ENCODE measurements at places on chromosomes 5 and 9.

- no peak for DNase-seq
These were observed 38.7 kb upstream of the PTGS1 start for GRCh38 chr9:122332083-122332482.

GRCh38 chr9:132366481-132366880 is 11.7 kb upstream of the SETX start:
- no peak for DNase-seq

DNA sequence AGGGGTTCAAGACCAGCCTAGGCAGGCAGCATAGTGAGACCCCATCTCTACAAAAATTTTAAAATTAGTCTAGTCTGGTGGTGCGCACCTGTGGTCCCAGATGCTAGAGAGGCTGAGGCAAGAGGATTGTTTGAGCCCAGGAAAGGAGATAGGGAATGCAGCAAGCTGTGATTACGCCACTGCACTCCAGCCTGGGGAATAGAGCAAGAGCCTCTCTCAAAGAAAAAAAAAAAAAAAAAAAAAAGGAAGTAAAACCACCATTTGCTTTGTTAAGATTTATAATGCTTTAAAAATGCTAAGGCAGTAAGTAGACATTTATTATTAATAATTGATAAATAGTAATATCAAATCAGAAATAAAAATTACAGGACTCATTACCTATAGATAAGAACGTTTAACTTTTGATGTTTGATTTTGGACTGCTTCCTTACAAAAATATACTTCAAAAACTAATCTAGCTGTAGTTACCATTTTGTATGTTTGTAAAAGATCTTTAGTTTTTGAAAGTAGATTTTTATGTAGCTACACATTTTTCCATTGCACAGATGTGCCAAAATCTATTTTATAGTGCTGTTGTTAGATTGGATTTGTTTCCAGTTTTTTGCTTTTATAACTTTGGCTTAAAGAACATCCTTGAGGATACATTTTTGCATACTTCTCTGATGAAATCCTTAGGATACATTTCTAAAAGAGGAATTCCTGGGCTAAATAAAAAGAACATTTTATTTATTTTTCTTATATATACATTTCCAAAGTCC is 86.4 kb downstream of the INIP start:
- no peak for DNase-seq

- DNase-seq: no peak
These were observed 188.2 kb downstream of the PAX5 start for GRCh38 chr9:36845844-36846243.

- no peak for DNase-seq
These were observed 107.0 kb downstream of the MELK start for GRCh38 chr9:36679710-36680109.

- DNase-seq: no peak
These were observed 182.4 kb upstream of the OTULINL start for GRCh38 chr5:14399054-14399692.

GRCh38 chr9:133457233-133457632 is 2.5 kb upstream of the CACFD1 start:
- DNase-seq: no peak

- no peak for DNase-seq
These were observed 8.0 kb upstream of the SEMA4D start for GRCh38 chr9:89505911-89506310.

- no peak for DNase-seq
These were observed 220.6 kb downstream of the CTNND2 start for GRCh38 chr5:11683666-11684065.

DNA sequence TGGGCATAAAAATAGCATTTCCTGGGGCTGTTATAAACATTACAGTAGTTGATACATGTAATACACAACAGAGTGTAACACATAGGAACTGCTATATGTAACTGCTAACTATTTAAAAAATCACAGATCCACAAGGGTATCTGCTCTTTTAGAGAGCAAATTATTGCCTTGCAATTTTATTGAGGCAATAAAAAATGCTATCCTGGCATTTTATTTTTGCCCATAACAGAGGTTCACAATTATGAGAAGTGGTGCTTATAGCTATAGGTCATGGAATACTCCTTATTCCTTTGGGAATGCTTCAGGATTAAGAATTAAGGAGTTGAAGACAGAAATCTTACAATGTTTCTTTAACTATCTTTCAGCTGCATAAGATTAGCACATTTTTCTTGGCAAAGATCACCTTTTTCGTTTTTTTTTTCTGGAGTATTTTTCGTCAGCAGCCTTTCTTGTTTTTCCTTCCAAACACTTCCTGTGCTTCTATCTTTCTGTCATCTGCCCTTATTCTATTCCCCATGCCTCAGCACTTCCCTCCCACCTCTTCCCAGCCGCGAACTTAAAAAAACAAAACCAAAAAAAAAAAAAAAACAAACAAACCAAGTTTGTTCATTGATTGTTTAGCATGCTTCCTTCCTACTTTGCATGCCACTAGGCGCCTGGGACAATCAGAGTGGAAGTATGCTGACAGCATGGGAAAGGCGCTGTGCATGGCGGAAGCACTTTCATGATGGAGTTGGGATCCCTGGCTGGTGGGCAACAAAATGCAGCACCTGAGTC is 264.2 kb downstream of the MAST4 start:
- DNase-seq: no peak

- DNase-seq: no peak
These were observed 250.9 kb downstream of the CD180 start for GRCh38 chr5:66945389-66946349.

DNA sequence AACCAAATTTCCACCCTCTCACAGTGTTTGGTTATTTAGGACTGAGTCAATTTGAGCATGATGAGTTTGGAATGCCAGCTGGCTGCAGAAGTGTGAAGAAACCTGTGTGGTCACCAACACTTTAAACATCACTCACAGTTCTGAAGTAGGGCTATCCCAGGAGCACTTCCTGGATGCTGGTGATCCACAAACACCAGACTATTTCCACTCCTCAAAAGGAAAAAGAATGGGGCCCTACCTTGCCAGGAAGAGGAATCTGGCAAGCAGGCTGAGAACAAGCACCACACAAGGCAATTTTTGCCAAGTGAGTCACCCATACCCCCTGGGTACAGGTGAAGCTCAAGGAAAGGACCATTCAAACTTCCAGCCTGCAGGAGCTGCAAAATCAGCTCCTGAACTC is 294.2 kb upstream of the PTGER4 start:
- no peak for DNase-seq

DNA sequence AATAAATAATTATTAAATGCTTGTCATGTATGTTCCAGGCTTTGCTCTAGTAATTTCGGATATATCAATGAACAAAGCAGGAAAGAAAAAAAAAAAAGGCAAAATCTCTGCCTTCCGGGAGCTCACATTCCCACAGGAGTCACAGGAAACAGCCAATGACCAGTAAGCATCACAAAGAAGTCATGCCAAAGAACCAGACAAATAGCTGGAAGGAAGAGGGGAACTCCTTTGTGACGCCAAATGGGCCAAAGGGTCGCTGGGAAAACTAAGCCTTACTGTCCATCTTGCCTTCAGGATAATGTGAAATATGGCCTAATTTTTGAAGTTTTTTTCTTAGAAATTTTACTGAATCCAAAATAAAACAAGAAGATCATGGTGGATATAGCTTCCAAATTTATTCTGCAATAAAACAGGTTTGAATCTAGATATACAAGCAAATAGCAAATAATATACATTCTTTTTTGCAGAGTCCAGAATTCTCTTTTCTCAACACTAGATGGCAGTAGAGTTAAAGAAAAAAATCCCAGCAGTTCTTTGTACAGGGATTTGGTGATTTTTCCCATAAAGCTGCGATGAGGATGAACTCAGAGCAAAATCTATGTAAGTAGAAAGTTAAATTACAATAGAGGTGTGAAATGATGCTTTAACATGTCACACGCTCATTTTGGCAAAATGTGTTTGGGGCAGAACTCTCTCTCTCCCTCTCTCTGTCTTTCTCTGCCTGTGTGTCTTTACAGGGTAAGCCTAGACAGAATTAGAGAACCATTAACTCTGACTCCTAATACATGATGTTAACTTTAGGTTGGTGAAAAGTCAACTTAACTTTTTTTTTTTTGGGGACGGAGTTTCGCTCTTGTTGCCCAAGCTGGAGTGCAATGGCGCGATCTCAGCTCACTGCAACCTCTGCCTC is 60.0 kb upstream of the TUT7 start:
- DNase-seq: no peak

DNA sequence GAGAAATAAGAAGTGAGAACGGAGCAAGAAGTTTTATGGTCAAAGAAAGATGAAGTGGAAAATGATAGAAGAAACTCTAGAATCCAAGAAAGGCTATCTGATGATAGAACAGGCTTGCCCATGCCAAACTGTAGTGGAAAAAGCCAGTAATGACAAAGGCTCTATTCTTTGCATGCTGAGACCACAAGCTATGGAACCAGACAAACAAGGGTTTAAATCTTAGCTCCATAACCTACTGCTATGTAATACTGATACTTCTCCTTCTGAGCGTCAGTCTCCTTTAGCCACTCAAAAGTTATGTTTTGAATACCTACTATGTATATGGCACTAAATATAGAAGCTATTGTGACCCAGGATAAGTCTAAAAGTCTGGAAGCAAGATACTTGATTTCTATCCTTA is 51.2 kb upstream of the TRIM32 start:
- DNase-seq: no peak

DNA sequence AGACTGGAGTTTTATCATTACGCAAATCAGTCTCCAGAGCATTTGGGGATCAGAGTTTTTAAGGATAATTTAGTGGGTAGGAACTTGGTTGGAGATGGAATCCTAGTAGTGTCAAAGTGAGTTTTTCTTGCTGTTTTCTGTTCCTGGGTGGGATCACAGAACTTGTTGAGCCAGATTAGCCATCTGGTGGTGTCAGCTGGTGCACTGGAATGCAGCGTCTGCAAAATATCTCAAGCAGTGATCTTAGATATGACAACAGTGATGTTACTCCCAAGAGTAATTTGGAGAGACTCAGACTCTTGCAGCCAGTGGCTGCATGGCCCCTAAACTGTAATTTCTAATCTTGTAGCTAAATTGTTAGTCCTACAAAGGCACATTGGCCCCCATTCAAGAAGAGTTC is 1257.8 kb downstream of the MAT2B start:
- no peak for DNase-seq

GRCh38 chr5:144308906-144309670 is 138.4 kb downstream of the KCTD16 start:
- DNase-seq: no peak

- no peak for DNase-seq
These were observed 519 bp upstream of the RAD50 start for GRCh38 chr5:132556153-132556762.

DNA sequence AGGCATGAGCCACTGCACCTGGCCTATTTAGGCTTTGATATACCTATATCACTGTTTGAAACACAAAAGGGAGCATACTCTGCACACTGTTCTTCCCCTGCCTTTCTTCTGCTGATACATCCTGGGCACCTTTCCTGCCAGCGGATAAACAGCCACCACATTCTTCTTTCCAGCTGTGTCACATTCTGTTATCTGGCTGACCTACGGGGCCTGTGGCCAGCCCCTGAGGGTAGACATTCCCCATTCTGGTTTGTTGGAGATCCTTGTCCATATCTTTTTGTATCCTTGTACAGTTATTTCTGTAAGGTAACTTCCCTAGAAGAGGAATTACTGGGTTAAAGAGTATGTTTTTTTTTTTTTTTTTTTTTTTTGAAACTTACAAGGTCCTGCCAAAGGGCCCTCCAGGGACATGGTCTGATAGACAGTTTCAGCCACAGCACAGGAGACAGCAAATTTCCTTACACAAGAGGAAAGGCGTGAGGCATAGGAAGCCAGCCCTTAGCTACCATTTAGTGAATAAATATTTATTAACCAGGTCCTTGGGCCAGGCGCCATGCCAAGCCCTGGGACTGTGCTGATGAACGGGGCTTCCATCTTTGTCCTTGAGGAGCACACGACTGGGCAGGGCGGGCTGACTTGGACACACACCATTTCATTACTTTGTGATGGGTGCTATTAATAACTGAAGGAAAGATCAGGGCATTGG is 57.8 kb downstream of the ERGIC1 start:
- DNase-seq: no peak

DNA sequence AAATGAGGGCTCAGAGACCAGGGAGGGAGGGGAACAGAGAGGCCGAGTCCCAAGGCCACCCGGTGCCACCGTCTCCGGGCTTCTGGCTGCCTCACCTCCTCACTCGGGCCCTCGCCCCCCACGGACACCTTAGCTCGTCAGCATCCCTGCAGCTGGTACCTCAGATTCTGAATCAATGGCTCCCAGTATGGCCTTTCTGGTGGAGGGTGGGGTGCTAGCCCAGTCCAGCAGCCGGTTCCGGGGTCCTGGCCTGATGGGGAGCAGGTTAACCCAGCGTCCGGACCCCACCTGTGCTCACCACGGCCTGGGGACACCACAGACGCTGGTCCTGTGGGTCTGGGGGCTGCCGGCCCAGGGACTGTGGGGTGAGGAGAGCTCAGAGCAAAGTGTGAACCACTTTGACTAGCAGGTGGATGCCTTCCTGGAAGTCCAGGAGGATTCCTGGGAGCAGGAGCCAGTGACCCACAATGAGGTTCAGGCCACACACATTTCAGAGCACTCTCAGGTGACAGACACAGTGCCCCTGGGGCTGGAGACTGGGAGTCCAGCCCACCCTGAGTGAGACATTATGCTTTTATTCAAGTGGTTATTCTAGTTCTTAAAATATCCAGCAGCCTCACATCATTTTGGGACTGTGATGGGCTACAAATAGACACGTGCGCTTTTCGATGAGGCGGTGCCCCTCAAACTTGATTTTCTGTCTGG is 53.3 kb downstream of the AHRR start:
- no peak for DNase-seq
